Stimulated activated CD4-positive, alpha-beta T cell treated with anti-CD3 and anti-CD28 coated beads, Interleukin-15, amount 100 ng/mL, for 48 hours (primary cell): ENCODE measurements at places on chromosomes 2 and 18.

GRCh38 chr18:13451661-13452387 is 233.3 kb downstream of the LDLRAD4 start:
- no peak for DNase-seq

DNA sequence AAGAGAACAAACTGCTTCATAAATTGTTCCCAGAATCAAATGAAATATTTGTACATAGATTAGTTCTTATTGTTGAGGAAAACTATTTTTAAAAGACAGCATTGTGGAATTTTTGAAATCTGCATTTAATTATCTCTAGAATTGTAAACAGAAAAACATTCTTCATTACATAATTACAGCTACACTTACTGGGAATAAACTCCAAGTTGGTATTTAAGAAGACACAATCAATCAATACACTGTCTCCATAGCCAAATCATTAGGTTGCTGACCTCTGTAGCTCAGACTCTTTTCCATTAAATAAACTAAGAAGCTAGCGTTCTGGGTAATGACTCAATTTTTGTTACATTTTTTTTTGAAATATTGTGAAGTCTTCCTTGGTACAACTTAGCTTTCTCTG is 70.2 kb upstream of the PIEZO2 start:
- no peak for DNase-seq

- no peak for DNase-seq
Measured at GRCh38 chr18:42850174-42851083, 265.1 kb downstream of the RIT2 start.

DNA sequence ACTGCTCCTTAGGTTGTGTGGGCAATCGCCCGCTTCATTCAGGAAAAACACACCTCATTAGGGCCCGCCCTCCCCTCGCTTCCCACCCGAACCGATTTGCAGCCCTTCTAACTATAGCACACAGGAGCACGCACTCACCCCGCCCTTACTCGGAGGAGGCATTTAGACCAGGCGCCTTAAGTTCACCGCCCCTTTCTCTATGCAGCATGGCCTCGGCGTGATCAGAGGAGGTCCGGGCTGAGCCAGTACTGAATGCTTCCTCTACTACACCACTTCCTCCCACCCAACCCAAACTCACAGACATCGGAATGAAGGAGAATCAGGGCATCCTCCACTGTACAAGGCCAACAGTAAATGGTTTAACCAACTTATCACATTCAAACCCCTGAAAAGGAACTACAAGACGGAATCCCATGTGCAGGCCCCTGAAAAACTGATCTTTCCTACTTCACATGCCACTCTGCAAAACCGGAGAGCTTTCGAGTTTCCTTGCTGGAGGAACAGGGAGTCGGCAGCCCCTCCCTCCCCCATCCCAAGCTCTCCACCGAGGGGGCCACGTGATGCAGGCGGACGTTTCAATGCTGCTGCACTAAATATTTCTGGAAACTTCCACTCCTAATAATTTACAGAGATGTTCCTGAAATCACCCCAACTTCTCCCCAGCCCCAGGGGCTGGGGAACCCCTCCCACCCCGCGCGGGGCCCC is 1.4 kb downstream of the XPO1 start:
- peak; percentile 76 for DNase-seq

GRCh38 chr2:172048508-172049503 is 36.5 kb upstream of the DLX1 start:
- no peak for DNase-seq

GRCh38 chr2:19138264-19138825 is 220.1 kb downstream of the OSR1 start:
- DNase-seq: no peak

DNA sequence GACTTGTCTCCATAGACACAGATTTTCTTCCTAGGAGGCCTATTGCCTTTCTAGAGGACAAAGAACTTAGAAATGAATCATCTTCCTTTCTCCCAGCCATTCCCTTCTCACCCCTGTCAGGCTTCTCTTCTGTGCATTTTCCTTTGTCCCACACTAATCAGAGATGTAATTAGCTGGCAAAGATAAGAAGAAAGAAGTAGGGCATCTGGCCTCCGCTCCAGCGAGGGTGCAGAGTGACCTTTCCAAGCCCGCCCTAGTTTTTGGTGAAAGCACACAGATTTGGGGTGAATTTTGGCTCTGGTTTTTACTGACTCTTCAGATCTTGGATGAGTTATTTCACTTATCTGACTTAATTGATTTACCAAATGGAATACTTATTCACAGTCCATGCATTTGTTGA is 626.5 kb downstream of the ZEB2 start:
- no peak for DNase-seq
